ENCODE measurements at places on chromosomes 3 and 15.

- DNase-seq, result no peak
Observed at GRCh38 chr3:64853456-64853855, 165.7 kb upstream of the ADAMTS9 start.

GRCh38 chr3:18499301-18499700 lies 74.2 kb upstream of the SATB1 start:
- DNase-seq, result no peak

- DNase-seq, result no peak
Observed at GRCh38 chr3:77045686-77046085, 5.8 kb downstream of the ROBO2 start.

GRCh38 chr3:188453431-188454384 lies 299.8 kb downstream of the LPP start:
- no peak for DNase-seq

DNA sequence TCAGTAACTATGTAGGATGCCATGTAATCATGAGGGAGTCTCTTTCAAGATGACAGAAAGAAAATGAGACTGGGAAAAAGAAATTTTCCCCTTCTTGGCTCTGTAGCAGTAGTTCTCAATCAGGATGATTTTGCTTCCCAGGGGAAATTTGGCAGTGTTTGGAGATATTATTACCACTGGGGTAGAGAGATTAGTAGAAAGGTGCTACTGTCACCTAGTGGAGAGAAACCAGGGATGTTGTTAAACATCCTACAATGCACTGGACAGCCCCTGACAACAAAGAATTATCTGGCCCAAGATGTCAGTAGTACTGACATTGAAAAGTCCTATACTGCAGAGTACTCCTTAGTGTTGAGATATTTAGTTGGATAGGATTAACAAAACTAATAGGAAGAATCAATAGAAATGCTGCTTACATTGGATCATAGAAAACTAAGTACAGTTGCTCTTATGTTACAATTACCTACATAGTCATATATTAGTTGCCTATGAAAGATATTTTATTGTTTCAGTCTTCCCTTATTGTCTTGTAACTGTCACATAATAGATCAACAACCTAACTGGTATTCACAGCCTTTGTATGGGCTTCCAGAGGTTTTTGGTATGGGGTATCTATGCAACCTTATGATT lies 433.3 kb downstream of the RAP2B start:
- DNase-seq, result no peak

DNA sequence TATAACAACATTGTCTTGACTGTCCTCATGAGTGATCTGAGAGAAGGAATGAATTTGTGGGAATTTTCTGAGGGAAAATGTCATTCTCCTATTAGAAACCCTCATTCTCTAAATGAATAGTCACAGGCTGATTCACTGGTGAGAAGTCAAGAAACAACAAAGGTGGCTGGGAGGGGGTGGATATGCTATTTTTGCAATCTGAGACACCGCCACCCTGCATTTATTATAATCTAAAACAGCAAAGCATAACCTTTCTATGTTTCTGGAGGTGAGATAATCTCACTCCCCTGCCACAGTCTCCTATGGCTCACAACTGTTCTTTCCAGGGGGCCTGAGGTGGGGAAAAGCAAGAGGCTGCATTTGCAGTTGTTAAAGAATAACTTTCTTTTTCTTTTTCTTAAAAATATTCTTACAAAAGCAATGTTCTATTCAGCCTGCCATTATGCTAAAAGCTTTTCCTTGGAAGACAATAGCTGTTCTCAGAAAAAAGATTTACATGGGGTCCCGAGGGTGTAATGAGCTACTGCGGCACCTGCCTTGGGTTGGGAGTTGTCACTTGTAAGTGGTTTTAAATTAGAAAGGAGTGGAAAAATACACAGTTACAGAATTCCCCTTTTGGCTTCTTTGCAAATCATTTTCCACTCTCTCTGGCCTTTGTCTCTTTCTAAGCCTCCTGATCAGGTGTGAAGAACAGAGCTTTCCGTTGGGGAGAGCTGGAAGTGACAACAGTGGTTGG lies 220.9 kb downstream of the AGBL1 start:
- no peak for DNase-seq

DNA sequence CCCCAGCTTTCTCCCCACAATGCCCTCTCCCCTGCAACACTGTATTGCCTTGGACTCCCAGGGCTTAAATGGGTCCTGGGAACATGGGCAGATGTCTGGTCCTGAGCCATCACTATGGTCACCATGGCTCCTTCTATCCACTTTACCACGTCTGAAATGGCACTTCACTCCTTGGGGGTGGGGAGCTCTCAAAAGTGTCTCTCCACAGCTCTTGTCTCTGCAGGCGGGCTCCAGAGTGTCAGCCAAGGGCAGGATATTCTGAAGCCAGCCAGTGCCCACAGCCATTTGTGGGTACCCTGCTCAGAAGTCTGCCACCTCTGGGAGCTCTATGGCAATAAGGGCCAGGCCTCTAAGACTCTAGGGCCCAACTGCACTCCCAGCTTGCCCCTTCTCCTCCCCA lies 163.9 kb downstream of the PPM1L start:
- no peak for DNase-seq

DNA sequence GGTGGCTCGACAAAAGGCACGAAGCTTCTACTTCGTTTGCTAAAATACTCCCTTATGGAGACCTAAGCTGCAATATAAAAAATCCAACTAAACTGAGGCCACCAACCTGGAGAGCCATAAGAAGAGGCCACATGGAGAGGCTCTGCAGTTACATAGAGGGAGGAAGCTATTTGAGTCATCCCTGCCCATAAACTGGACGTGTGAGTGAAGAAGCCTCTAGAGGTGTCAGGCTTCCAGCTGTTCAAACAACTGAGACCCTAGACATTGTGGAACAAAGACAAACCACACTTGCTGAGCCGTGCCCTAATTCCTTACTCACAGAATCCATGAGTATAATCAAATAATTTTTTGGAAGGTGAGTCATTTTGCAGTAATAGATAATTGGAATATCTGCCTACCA lies 50.2 kb upstream of the GMNC start:
- DNase-seq, result no peak

DNA sequence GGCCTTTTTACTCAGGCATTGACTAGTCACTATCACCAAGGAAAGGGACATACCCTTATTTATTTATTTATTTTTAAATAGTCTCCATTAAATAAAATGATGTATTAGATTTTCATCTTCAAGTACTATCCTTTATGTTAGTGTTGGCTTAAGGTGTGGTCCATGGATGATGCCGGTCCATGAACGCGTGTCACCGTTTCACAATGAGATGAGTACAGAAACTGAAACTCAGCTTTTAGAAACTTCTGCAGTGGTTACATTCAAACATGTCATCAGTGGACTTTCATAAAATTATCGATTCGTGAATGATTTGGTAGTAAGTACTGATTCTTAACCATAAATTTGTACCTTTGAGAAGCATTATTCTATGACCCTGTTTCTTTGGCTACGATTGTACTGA lies 166.6 kb downstream of the SATB1 start:
- no peak for DNase-seq

DNA sequence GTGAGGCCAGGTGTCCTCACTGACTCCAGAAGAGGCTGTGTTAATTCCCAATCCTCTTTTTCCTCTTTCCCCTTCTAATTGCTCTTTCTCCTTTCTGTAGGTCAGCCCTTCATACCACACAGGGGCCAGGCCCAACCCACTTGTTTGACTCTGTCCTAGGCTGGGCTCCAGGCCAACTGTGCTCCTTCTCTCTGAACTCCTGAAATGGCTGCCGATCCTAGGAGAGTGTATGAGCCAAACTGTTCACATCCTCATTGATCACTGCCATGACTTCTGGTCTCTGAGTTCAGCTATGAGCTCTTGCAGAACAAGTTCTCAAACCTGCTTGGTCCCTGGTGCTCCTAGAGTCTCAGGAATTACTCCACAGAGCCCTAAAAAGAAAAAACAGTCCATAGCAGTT lies 145.1 kb downstream of the VGLL4 start:
- DNase-seq, result no peak

DNA sequence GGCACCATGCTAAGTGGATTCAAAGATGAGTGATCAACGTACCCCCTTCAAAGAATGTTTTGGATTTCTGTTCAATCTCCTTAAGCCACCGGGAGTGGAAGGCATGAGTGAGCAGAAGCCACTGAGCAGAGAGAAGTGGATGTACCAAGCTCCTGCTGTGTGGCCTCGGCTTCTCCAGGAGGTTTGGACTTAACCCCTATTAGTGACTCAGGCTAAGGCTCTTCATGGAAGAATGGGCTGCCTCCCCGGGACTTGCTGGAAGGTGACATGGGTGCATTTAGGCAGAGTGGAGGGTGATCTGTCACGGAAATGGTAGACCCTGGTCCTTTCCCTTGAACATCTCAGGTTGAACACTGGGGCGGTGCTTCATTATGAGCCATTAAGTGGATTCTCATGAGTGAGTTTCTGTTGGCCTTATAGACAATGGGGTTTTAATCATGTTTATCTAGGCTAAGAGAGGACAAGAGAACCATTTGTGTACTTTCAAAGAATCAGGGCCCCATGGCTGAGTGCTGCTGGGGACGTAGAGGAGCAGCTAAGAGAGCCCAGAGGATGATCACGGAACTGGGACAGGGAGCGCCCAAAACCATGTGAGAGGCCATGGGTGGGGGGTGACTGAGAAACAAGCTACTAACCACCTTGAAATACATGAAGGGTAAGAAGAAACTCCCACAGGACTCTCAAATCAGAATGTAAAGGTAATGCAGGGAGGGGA lies 62.2 kb downstream of the HES1 start:
- no peak for DNase-seq

DNA sequence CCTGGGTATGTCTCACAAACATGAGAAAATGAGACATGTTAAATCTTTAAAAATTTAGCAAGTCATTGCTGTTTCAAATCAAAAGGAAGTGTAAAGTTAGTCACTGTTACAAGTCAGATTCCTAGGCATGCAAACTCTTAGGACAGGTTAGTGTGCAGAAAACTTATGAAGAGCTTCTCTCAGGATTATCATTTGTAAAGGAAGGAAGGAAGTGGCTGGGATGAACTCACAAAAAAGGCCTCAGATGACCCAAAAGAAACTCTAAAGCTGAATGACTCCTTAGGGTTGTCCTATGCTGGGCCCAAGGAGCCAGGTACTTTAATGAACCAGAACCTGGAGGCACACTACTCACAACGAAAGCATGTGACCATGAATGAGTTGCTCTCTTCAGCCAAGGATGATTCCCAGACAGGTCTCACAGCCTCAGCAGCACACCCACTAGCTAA lies 25.0 kb downstream of the MSL2 start:
- no peak for DNase-seq

- DNase-seq, result no peak
Observed at GRCh38 chr3:195285372-195285771, 14.4 kb upstream of the XXYLT1 start.

- DNase-seq, result no peak
Observed at GRCh38 chr3:65019443-65020055, 331.7 kb upstream of the ADAMTS9 start.

- no peak for DNase-seq
Observed at GRCh38 chr3:122665881-122666280, 14.8 kb upstream of the PARP14 start.

DNA sequence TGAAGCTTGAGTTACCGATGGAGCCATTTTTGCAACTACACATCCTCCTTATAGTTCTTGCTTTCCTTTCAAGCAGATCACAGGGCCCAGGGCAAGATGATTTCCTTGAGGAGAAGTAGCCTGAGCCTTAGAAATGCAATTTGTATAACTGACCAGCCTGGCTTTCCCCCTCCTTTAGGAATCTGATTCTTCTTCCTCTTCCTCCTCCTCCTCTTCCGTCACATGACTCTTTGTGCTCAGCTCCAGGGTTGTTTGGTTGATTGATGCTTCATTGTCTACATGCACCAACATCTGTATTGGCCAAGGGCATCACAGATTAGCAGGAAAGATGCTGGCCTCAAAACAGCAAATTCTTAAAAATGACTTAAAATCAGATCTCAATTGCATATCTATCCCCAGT lies 3.3 kb downstream of the SNAPC5 start:
- no peak for DNase-seq

DNA sequence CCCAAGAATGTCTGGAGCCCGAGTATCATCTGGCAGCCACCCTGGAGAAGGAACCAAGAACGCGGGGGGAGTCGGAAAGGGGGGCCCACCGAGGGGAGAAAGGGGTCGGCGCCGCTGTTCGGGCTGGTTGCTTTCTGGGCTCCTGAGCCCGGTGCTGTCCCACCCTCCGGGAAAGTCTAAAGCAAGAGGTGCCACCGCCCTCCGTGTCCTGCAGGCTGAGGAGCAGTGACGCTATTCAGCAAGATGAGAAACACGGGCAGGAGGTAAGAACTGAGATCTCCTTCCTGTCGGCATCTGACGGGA lies 234.8 kb downstream of the XXYLT1 start:
- DNase-seq, result no peak

GRCh38 chr3:37625051-37625450 lies 236.6 kb upstream of the CTDSPL start:
- DNase-seq, result no peak

DNA sequence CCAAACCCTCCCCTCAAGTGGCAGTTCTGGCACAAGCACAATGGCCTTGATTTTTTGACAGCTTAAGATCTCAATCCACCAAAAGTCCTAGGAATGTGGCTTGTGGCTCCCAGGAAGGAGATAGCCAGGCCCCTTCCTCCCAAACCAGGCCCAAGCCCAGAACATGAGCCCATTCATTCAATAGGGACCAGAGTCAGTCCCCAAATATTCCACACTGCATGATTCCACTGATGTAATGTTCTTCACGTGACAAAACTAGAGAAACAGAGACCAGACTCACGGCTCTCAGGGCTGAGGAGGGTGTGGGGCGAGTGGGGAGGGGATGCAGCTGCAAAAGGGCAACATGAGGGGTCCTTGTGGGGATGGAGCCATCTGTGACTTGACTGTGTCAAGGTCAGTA lies 25.5 kb downstream of the ABTB1 start:
- DNase-seq, result no peak

DNA sequence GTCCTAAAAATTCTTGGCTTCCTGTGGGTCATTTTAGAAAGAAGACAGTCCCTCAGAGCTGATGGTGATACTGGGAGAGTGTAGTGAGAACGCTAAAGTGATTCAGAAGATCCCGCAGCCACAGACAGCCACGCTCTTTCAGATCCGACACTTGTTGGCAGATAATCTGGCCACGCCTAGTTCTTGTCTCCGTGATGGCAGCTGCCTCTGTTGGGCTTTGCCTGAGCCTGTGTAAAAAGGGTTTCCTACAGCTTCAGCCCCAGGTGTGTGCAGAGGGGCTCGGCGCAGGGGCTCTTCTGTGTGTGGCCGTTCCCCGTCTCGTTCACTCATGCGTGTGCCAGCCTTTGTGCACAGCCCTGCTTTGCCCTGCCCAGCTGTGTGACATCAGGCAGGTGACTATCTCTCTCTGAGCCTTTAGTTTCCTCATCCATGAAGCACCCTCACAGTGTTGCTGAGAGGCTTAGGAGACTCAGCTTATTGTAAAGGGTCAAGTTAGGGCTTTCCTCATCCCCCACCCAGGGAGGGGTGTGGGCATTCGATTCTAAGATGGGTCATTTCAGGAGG lies 6.3 kb downstream of the IRAK2 start:
- no peak for DNase-seq

DNA sequence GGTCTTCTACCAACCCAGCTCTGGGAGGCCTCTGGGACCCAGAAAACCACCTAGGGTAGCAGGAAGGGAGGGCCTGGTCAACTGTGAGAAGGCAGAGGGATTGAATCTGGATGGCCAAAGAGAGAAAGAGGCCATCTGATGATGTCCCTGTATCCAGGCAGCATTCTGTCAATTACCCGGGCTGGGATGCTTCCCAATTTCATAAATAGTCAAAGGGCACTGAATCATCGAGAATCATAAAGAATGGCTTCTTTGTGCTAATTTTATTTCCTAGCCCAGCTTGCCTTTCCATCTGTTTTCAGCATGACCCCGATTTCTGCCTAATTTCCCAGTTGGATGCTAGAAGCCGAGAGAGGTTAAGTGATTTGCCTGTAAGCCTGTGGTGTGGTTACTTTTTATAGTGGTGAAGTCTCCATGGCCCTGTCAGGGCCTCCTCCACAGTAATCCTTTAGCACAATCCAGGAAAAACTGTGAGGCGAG lies 129.2 kb downstream of the FAM43A start:
- DNase-seq, result no peak
